ENCODE measurements at places on chromosomes 2 and 18. TPM values are rescaled to one million over a fixed set of nuclear protein-coding genes. Genes with fewer than 3 reads are reported as not detected.

ACMSD gene
- total RNA-seq: not detected

MLPH gene
- not detected for total RNA-seq

KCNK3 gene
- total RNA-seq: not detected

HRH4 gene
- 0.23 TPM for total RNA-seq

SERPINB3 gene
- not detected for total RNA-seq

LYPD6 gene
- total RNA-seq: not detected

IL18R1 gene
- total RNA-seq: 40.3 TPM

KLHL41 gene
- total RNA-seq: 0.17 TPM

CTNNA2 gene
- total RNA-seq: not detected

DNA sequence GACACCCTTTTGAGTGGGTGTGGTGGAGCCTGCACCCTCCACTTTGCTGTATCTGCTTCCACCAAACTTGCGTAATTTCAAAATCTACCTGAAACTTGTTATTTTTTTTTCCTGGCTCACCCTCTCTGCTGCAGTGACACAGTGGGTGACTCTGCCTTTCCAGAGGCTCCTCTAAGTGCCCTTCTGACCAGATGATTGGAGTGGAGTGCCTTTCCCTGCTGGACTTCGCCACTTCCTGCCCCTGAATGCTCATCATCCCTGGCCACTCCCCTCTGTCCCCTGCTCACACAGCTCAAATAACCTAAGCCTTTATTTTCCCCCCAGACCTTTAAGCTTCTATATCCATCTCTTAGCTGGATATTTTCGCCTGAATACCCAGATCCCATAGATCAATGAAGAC lies 777.5 kb upstream of the ID2 start:
- peaks cover 17% of the 10 kb centered on the region for H3K4me1 ChIP-seq
- no peak for DNase-seq
- peaks cover 3% of the 10 kb centered on the region for H3K27me3 ChIP-seq
- H3K36me3 ChIP-seq: no peaks in the 10 kb centered on the region

DNA sequence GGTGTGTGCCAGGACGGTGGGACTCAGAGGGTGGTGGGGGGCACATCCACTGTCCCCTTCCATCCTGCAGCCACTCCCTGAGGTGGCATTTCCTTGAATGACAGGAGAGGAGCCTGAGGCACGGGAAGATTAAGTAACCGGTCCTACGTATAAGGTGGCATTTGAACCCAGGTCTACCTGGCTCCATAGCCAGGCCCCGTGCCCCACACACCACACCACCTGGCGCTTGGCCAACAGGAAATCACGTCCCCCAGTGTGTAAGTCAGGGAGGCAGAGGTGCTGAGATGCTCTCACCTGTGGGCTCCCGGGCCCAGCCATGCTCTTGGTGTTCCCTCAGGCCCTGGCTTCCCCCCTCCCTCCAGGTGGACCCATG lies 53.7 kb downstream of the HPCAL1 start:
- no peaks in the 10 kb centered on the region for H3K27me3 ChIP-seq
- H3K36me3 ChIP-seq: peaks cover 3% of the 10 kb centered on the region
- H3K27ac ChIP-seq: no peak overlapping the region
- no peak for DNase-seq

DNA sequence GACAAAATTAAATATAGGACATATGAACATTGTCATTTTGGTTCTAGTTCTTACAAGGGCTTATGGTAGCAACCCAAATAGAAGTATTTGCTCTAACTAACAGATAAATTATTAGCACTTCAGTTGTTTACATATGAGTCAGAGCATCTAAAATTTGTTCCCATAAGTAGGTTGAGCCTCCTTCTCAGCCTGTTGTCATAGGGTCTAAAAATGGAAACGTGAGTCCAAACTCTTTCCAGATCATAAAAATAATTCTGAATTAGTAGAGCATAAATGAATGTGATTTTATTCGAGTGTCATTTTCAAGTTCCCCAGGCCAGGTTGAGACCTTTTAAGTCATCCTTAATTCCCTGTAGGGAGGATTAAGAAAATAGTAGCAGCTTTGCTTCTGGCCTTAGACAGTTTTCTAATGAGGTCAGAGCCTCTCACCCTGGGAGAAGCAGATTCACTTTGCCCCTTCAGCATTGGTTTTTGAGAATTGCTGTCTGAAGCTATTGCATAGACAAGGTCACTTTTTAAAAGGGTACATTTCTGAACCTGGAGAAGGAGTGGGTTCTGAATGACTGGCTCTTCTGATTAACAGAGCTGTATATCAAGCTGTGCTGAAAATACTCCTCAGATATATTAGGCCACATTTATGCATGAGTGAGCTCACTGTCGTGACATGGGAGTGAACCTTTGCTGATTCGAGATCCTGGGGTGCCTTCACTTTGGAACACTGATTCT lies 164.3 kb downstream of the NEDD4L start:
- no peak for DNase-seq
- peaks cover 13% of the 10 kb centered on the region for H3K27me3 ChIP-seq
- no peak overlapping the region for H3K4me3 ChIP-seq
- no peak overlapping the region for H3K27ac ChIP-seq
- H3K36me3 ChIP-seq: no peaks in the 10 kb centered on the region
- peaks cover 3% of the 10 kb centered on the region for H3K4me1 ChIP-seq

GRCh38 chr18:76824145-76824676 lies 1.9 kb downstream of the ZNF236 start:
- peaks cover 10% of the 10 kb centered on the region for H3K36me3 ChIP-seq
- no peaks in the 10 kb centered on the region for H3K27me3 ChIP-seq
- H3K27ac ChIP-seq: no peak overlapping the region
- DNase-seq: no peak
- peaks cover 33% of the 10 kb centered on the region for H3K4me1 ChIP-seq

DNA sequence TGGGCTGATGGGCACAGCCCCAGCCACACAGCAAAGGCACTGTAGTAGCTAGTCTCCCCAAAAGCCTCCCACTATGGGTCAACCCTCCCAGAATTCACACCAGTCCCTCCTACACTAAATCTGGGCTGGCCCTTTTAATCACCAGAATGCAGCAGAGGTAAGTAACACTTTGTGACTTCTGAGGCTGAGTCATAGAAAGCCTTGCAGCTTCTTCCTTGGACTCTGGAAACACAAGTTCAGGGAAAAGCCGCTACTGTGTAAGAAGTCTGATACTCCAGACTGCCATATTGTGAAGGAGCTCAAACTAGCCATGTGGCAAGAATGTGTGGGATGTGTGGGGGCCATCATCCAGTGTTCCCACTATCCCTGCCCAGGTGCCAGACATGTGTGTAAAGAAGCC lies 19.0 kb upstream of the SIX2 start:
- H3K27me3 ChIP-seq: peaks cover 16% of the 10 kb centered on the region
- DNase-seq: no peak
- no peak overlapping the region for H3K27ac ChIP-seq
- peaks cover 2% of the 10 kb centered on the region for H3K4me1 ChIP-seq
- H3K36me3 ChIP-seq: no peaks in the 10 kb centered on the region

DNA sequence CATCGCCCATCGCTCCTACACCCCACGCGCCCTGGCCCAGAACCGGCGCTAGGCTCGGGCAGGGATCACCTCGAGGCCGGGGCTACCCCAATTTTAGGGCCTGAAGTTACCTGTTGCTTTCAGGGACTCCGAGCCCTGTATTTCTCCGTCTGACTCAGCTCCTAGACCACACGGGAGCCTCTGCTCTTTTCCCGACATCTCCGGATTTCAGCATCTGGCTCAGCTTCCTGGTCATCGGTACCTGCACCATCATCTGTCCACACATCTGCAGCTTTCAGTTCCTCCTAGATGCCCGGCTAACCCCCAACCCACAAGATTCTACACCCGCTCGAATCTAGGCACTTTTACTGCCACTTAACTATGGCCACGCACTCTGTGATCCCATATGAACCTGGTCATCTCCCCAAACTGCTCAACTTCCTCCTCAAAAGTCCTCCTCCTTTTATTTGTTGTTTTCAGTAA lies 12.1 kb upstream of the HMSD start:
- peaks cover 18% of the 10 kb centered on the region for H3K27me3 ChIP-seq
- no peak for DNase-seq
- H3K4me1 ChIP-seq: peaks cover 3% of the 10 kb centered on the region
- no peak overlapping the region for H3K27ac ChIP-seq

DNA sequence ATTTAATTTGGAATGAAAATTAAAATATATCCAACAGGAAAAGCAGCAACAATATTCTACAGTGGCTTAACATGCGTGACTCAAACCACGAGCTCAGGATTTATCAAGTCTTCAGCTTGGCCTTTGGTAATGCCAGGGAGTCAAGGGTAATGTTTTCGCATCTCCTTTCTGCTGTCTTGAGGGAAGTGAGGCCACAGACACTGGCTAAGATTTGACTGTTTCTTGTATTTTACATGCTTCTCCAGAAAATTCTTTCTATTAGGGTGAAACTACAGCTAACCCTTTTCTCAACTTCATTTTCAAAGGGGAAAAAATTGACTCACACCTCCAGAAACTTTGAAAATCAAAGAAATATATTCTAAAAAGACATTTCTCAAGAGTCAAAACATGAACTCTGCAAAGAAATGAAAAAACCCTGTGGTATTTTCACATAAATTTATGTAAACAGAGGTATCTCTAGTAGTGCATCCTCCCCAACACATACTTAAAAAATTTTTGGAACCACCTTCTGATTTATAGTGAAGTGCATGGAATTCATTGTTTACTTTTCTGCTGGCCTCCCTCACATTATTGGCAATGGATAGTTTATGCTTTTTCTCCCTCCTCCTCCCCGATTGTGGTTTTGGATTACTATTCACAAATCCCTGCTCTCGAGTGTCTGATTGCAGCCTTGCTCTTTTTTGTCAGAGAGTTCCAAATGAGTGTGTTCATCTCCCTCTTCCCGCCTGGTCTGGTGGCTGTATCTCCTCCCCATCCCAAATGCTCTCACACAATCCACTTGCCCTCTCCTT lies 48.7 kb downstream of the DPP4 start:
- no peak overlapping the region for H3K4me3 ChIP-seq
- H3K36me3 ChIP-seq: peaks cover 86% of the 10 kb centered on the region
- H3K27ac ChIP-seq: no peak overlapping the region
- no peak for DNase-seq

DNA sequence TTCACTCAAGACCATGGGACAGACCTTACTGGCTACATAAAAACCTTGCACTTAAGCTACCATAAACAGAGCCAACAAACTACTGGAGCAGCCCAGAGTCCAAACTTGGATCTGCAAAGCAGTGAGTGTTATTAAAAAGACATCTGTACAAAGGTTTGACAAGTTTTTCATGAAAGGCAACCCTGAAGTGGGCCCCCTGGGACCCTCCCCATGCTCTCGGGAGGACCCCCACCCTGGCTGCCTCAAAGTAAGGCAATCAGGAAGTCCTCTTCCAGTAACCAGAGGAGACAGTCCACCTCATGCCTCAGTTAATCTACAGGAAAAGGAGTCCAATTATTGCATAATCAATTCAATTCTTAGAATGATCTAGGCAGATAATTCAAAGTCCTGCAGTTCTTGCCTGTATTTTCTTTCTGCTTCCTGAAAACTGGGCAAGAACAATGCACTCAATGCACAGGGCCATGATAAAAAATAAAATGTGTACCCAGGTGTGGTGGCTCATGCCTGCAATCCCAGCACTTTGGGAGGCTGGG lies 69.7 kb downstream of the TBC1D8 start:
- no peak overlapping the region for H3K4me3 ChIP-seq
- no peak for DNase-seq
- no peaks in the 10 kb centered on the region for H3K36me3 ChIP-seq
- H3K27ac ChIP-seq: no peak overlapping the region
- no peaks in the 10 kb centered on the region for H3K27me3 ChIP-seq
- H3K4me1 ChIP-seq: no peaks in the 10 kb centered on the region

DNA sequence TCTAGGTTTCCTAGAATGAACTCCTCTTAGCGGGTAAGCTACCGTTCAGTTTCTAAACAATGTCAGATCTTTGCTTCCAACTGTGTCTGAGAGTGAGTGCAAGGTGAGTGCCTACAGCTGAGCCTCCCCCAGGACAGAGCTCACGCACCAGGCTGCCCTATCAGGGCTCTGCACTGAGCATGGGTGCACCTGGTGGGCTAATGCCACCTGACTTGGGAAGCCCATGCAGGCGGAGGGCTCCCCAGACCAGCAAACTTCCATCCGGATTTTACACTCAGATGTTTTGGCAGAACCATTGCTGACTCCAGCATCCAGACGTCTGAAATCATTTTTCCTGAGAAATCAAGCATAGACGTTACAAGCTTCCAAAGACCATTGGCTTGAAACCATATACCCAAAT lies 16.1 kb upstream of the MLPH start:
- H3K4me1 ChIP-seq: peaks cover 2% of the 10 kb centered on the region
- H3K27me3 ChIP-seq: no peaks in the 10 kb centered on the region
- H3K4me3 ChIP-seq: no peak overlapping the region
- no peaks in the 10 kb centered on the region for H3K36me3 ChIP-seq
- no peak overlapping the region for H3K27ac ChIP-seq

GRCh38 chr2:169649278-169649677 lies 44.9 kb downstream of the CFAP210 start:
- DNase-seq: no peak
- no peaks in the 10 kb centered on the region for H3K36me3 ChIP-seq
- H3K27ac ChIP-seq: no peak overlapping the region
- H3K4me1 ChIP-seq: no peaks in the 10 kb centered on the region
- no peak overlapping the region for H3K4me3 ChIP-seq
- H3K27me3 ChIP-seq: peaks cover 39% of the 10 kb centered on the region

DNA sequence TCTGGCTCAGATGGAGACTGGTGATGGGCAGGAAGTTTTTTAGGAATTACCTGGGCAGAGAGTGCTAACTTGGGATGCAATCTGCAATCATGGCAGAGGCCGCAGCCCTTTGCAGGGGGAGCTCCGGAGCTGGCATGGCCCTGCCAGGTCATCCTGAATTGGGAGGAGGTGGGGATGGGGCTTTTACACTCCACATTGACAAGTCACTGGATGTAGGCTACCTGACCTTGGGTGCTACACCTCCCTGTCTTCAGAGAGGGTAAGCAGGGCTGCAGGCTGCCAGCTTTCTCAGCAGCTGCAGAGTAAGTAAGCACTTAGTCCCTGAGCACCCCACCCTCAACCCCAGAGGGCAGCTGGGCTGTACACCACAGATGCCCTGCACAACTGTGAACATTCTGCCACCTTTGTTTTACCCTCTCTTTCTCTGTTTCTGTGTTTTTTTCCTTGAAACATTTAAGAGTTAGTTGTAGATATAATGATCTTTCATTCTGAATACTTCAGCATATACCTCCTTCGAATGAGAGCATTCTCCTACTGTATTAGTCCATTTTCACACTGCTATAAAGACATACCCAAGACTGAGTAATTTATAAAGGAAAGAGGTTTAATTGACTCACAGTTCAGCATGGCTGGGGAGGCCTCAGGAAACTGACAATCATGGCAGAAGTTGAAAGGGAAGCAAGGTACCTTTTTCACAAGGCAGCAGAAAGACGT lies 6.8 kb upstream of the HS1BP3 start:
- H3K4me1 ChIP-seq: no peaks in the 10 kb centered on the region
- H3K27ac ChIP-seq: no peak overlapping the region
- no peaks in the 10 kb centered on the region for H3K36me3 ChIP-seq
- peaks cover 50% of the 10 kb centered on the region for H3K27me3 ChIP-seq

GRCh38 chr18:43396266-43396665 lies 119.0 kb upstream of the SYT4 start:
- no peak overlapping the region for H3K27ac ChIP-seq
- H3K4me1 ChIP-seq: no peaks in the 10 kb centered on the region
- no peaks in the 10 kb centered on the region for H3K27me3 ChIP-seq
- H3K36me3 ChIP-seq: no peaks in the 10 kb centered on the region
- DNase-seq: no peak
- H3K4me3 ChIP-seq: no peak overlapping the region

All from activated naive CD8-positive, alpha-beta T cell treated with anti-CD3 and anti-CD28 coated beads, Interleukin-2, amount 10 ng/mL, durations not matched to agents 7 days and 5 days (primary cell).